ENCODE measurements at places on chromosomes 7 and 10. TPM values are rescaled to one million over a fixed set of nuclear protein-coding genes. Genes with fewer than 3 reads are reported as not detected.

GRCh38 chr7:123204206-123204835, 4.6 kb upstream of the SLC13A1 start:
- no peak for DNase-seq

DNA sequence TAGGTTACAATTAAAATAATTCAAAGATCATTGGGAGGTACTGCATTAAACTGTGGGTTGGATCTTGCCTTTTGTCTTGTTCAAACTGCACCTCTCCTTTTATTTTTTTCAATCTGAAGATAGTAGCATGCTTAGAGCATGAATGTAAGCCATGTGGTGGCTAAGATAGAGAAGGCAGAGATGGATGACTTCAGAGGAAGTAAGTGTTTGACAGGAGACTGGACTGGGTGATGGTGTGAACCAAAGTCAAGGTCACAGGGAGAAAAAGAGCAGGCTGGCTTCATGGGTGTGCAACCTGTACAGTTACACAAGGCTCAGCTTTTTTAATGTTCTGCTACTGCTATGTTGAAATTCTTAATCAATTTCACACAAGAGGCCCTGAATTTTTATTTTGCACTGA, 85.6 kb downstream of the ZEB1 start:
- no peak for DNase-seq

- DNase-seq, result no peak
Observed at GRCh38 chr7:138749960-138750359, 47.8 kb upstream of the TMEM213 start.

DNA sequence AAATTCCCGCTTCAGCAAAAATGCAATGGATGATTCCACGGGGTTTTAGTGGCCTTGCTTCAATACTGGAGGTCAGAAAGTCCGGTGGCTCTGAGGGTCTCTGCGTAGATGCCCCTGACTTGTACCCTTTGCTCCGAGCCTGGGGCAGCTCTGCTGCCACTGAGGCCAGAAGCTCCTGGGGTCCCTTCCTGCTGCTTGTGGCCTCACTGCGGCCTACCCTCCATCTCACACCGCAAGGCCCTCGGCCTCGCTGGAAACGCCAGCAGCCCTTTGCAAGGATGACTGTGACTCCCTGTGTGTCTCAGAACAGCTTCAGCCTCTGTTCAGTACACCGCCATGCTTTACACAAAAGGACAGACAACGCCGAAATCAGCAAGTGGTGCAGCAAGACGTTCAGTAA, 244.8 kb downstream of the ACTR3B start:
- no peak for DNase-seq

GRCh38 chr7:116206141-116206540, 4.2 kb upstream of the TES start:
- DNase-seq, result no peak

Gene CH25H
- total RNA-seq, result 0.44 TPM

Gene KCNIP2
- total RNA-seq, result 1.1 TPM

Gene AS3MT
- 0.57 TPM for total RNA-seq

Measured in CD8-positive, alpha-beta T cell (primary cell).